ENCODE measurements at places on chromosomes 6 and 20.

DNA sequence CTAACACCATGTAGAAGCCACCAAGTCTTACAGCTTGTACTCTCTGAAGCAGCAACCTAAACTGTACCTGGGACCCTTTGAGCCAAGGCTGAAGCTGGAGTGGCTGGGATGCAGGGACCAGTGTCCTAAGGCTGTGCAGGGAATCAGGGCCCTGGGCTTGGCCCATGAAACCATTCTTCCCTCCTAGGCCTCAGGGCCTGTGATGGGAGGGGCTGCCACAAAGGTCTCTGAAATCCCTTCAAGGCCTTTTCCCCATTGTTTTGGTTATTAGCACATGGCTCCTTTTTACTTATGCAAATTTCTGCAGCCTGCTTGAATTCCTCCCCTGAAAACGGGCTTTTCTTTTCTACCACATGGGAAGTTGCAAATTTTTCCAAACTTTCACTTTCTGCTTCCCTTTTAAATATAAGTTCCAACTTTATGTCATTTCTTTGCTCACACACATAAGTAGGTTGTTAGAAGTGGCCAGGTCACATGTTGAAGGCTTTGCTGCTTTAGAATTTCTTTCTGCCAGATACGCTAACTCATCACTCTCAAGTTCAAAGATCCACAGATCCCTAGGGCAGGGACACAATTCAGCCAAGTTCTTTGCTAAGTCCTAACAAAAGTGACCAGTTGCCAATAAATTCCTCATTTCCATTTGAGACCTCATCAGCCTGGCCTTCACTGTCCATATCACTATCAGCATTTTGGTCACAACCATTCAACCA is 28.2 kb upstream of the ATXN1 start:
- DNase-seq: no peak

- no peak for DNase-seq
Measured at GRCh38 chr20:45484676-45485075, 15.1 kb downstream of the WFDC2 start.

- no peak for DNase-seq
Measured at GRCh38 chr6:154092326-154092962, 53.4 kb downstream of the OPRM1 start.

DNA sequence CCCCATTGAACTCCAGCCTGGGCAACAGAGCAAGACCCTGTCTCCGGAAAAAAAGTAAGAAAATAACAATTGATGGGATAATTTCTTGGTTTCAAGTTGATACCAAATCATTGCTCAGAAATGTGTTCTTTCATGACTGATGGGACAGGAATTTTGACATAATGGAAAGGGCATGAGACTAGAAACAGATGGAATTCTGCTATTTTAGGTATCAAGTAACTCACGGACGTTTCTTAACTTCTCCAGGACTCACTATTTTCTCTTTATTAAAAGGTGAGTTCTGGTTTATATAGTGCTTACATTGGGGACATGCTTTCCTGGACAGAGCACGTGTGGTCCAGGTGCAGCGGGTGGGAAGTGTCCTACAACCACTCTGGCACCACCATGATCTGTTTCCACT is 6.0 kb upstream of the DSP start:
- DNase-seq: no peak

- DNase-seq: no peak
Measured at GRCh38 chr6:56484669-56485068, 158.0 kb downstream of the DST start.

GRCh38 chr6:146856296-146856695 is 257.5 kb downstream of the ADGB start:
- DNase-seq: no peak

DNA sequence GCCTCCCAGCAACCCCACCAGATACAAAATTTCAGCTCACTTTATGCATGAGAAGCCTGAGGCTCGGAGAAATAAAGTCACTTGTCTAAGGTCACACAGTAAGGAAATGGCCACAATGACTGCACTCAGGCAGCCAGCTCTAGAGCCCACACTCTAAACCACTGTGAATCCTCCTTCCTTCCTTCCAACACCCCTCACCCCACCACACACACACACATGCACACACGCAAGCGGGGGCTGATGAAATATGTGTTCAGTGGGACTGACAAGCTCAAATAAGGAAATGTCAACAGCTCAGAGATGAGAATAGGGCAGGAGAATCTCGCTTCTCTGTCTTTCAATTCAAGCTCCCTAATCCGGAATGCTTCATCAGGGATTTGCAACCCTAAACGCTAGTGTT is 6.0 kb upstream of the BPIFA1 start:
- DNase-seq: no peak

GRCh38 chr6:108689272-108690161 is 128.8 kb downstream of the FOXO3 start:
- no peak for DNase-seq
